ENCODE measurements at places on chromosomes 12 and 14.

DNA sequence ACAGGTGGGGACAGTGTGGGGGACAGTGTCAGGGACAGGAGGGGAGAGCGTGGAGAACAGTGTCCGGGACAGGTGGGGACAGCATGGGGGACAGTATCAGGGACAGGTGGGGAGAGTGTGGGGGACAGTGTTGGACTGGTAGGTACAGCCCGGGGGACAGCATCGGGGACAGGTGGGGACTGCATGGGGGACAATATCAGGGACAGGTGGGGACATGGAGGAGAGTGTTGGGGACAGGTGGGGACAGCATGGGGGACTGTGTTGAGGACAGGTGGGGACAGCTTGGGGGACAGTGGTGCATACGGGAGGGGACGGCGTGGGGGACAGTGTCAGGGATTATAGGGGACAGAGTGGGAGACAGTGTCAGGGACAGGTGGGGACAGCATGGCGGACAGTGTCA is 212.3 kb downstream of the TMEM121 start:
- no peak for DNase-seq

DNA sequence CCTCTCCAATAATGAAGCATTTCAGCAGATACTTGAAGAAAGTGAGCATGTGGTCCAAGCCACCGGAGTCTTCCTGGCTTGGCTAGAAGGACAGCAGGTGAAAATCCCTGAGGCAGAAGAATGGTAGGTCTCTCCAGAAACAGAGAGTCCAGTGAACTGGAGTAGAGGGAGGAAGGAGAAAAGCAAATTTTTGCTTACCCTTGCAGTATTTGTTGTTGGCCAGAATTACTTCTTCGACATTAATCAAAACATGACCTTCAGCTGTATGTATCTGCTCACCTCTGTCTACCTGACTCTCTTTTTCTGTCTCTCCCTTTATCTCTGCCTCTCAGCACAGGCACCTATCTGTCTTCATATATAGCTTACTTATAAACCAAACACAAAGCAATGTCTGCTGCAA is 208.9 kb downstream of the SYT1 start:
- no peak for DNase-seq

DNA sequence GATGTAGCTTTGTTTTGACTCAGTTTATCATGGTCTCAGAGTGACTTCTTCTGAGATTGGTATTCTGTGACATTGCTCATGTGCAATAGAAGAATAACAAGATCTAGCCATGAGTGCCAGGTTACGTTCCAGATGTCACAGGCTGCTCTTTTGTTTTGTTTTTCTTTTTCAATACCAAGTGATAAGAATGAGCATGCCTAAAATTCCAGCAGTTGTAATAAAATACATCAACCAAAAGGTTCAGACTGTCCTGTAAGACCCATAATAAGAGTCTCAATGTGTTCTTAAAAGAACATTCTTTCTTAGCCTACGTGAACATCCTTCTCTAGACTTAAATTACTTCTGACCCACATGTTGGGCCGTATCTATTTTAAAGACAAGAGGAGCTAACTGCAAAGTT is 669.2 kb downstream of the DIO2 start:
- peak; percentile 44 for DNase-seq

DNA sequence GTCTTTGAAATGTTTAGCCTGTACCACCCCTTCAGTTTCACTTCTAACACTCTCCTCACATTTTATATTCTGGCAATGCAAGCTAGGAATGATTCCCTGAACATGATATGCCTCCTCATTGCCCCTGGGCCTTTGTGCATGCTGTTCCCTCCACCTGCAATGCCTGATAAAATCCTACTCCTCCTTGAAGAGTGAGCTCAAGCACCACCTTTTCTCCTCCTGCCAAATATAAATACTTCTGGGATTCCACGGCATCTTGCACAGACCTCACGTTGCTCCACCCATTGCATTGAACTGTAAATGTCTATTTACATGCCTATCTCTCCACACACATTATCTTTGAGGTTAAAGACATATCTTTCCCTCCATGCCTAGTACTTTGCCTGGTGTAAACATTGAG is 21.1 kb downstream of the NKX2-1 start:
- DNase-seq = peak; percentile 17

- peak; percentile 54 for DNase-seq
Observed at GRCh38 chr14:105258846-105259245, 10.5 kb downstream of the BTBD6 start.

GRCh38 chr14:102390064-102390855 is 27.5 kb downstream of the TECPR2 start:
- no peak for DNase-seq
